Hepatocyte (in vitro differentiated cells): ENCODE measurements at places on chromosomes 4 and X. TPM values are rescaled to one million over a fixed set of nuclear protein-coding genes. Genes with fewer than 3 reads are reported as not detected.
A peak's percentile ranks its signal among the peaks of the same experiment; 100 is the strongest.

DNA sequence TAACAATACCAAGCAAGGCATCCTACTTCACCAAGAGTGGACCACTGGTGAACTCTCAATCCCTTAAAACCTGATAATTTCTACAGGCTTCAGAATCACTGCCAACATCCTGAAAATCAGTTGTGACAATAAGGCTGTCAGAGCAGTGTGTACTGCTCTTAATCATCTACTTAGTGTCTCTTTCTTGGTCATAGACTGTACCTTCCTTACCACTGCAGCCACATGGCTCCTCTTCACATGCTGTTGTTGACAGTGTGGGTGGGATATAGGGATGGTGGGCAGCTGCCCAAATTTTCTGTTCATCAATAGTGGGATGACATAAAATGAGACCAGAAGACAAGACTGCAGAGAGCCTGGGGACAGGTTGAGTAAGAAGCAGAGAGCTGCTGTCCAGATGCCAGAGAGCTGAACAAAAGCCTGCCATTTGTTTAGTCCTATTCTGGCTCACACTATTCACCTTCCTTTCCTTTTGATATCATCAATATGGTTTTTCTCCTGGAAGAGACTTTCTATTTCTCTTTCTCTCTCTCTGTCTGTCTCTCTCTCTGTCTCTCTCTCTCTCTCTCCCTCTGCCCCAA is 178.9 kb downstream of the MGST2 start:
- no peak for DNase-seq

- DNase-seq = no peak
These were observed 1135.9 kb downstream of the RAPGEF2 start for GRCh38 chr4:160238790-160239189.

- DNase-seq = no peak
These were observed 64.9 kb downstream of the PRSS12 start for GRCh38 chr4:118287711-118288451.

Gene SLC25A53
- 5.5 and 6.8 TPM in 2 replicates for total RNA-seq

Gene FREM3
- 0.20 and 0.23 TPM in 2 replicates for total RNA-seq

GRCh38 chrX:48589482-48590162 is 7.7 kb upstream of the WDR13 start:
- DNase-seq = no peak

DNA sequence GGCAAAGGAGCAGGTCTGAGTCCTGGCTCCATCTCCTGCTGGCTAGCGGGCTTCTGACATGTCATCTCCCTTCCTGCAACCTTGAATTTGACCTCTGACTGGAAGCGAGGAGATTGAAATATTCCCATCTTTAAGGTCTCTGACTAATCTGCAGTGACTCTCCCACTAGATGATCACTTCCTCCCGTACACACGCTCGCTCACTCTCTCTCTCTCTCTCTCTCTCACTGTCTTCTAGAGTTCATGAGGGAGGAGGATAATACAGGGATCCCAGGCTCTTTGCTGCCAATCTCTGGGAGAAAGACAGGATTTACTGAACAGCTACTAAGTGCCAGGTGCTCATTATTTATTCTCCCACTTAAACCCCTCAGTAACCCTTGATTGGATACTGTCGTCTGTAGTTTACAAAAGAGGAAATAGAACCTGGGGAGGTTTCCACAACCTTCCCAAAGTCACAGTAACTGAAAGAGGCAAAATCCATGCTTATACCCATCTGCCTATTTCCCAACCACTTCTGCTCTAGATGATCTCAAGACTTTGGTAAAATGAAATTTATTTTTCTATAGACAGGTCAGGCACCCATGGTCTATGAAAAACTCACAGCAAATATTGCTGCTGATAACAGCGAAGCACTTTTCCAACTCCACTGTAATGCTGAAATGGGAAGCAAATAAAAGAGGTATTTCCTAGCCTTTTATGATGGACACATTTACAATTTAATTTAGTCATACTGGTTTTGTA is 193.5 kb upstream of the C1QTNF7 start:
- DNase-seq = no peak

Gene MAGEA12
- not detected in 2 replicates for total RNA-seq

DNA sequence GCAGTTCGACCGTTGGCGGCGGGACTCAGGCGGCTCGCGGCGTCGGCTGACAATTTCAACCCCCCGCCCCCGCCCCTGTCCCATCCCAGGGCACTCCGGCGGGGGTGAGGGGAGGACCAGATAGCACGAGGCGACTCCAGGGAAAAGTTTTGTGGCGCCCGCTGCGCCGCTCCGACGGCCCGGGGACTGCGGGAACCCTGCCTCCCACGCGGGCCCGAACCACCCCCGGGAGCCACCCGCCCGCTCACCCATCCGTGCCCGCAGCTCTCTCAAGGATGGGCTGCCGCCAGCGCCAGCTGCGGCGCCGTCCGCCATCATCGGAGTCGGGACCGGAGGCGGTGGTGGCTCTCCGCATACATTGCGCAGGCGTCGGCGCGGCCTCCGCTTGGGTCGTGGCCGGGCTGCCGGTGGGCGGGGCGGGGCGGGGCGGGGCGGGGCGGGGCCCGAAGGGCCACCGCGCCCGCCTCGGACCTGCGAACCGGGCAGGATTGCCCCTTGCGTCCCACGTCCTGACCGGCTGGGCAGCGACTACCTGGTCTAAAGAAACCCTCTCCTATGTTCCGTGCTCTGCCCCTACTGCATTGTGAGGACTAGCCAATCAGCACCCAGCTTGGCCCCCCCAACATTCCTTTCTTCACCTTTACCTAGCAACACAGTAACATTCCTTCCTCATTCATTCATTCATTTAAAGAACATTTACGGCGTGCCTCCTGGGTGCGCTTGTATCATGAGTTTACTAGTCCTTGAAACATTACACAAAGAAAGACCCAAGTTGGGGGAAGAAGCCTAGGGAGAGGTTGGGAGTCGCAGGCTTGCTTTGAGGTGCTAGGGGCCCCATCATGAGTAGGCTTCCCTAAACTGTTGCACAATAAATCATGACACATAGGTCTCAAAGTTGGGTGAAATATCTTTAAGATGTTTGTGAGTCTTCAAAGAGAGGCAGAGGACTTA is at the start of gene MAP7D3:
TSS of gene MAP7D3 (minus strand) at position 360 of the 951 bp plus-strand sequence. CDS start at position 318, 42 bp downstream.
- DNase-seq = peak; percentile 78
